CD4-positive, alpha-beta T cell treated with Interleukin-15 for 4 hours (primary cell): ENCODE measurements at places on chromosomes 6 and 20.
A peak's percentile ranks its signal among the peaks of the same experiment; 100 is the strongest.

GRCh38 chr20:46388937-46389336 is 17.5 kb downstream of the ELMO2 start:
- no peak for DNase-seq

DNA sequence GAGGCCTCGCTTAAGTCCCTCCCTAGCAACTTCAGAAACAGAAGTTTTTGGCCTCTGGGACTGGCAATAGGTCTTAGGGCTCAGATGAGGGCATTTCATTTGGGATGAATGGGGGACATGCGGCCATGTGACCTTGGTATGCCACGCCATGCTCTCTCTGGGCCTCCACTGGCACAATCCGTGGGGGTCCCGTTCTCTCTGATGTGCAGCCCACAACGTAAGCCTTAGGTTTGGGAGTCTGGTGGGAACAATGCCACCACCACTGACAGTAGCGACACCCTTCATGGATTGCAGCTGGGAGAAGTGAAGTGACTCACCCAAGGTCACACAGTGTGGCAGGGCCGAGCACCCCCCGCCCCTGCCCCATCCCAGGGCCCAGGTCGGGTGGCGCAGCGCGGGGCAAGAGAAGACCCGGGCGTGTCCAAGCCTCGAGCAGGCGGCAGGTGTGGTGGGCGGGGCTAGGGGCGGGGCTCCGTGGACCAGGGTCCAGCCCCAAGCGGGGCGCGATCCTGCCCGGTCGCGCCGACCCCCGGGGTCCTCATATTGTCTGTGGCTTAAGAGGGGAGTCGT is 864 bp upstream of the CEBPB start:
- DNase-seq = peak; percentile 5

DNA sequence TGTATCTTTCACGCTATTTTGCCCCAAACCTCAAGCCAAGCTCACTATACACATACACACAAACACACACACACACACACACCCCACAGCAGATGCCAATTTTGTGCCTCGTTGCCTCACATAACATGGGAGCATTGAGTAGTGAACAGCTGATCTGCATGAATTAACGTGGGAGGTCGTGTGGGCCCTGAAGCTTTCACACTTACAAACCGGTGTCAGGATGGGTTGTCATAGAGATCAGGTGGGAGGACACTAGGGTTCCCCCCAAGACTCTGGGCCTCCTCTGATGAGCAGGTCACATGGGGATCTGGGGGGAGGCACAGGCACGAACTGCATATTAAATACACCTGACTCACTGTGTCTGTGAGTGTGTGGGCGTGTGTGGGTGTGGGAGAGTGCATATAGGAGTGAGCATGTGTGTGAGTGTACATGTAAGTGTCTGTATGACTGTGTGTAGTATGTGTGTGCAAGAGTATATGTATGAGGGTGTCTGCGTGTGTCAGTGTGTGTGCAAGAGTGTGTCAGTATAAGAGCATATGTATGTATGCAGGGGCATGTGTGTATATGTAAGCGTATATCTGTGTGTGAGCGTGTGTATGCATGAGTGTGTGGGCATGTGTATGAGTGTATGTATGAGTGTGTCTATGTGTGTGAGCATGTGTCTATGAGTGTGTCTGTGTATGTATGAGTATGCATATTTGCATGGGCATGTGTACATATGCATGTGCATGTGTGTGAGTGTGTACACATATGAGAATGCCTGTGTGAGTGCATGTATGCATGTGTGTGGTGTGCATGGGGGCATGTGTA is 370.4 kb downstream of the PREX1 start:
- no peak for DNase-seq

GRCh38 chr6:130559166-130559565 is 193.3 kb downstream of the TMEM200A start:
- no peak for DNase-seq

DNA sequence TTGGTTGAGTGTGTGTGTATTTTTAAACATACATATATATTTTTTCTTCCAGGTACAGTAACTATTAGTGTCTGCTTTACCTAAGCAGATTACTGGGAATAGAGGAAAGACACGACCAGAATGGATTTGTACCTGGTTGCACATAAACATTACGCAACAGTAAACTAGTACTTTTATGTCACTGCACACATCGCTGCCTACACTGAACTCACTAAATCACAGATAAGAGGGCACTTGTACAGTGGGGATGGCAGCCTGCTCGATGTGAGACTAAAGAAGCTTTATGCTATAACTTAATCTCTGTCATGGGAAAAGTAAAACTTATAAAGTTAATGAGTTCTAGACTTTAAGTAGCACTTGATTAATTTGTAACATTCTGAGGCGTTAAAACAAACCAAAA is 89.5 kb upstream of the SIM1 start:
- no peak for DNase-seq

DNA sequence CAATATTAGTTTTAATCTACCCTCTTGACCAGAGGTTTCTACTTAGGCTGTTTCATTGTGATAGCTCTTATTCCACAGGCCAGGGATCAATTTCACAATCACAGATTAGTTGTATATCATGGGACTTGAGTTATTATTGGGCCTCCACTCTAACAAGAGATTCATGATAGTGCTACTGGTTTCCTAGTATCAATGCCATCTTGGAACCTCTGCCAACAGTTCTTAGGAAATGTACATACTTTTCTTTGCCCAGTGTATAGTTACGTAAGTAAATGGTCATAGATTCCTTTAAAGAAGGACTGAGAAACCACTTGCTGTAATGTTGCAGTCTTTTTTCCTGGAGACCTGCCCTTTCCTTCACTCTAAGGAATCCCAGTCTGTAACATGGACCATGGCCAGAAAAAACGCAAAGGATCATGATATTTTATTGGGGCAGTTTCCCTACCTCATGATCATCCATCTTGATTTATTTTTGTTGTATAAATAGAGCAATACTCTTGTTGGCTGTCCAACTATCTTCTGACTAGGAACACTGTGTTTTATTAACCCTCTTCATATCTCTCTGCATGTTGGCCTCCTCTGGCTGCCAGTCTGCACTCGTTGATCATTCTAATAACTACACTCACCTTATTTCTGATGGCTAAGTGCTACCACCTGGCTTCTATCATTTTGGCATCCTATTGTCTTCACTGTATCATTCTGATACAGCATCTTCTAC is 38.0 kb upstream of the VGLL2 start:
- no peak for DNase-seq

- no peak for DNase-seq
These were observed 409.3 kb upstream of the RUNX2 start for GRCh38 chr6:44918671-44919296.

GRCh38 chr20:10076126-10077080 is 41.6 kb downstream of the ANKEF1 start:
- DNase-seq = no peak

DNA sequence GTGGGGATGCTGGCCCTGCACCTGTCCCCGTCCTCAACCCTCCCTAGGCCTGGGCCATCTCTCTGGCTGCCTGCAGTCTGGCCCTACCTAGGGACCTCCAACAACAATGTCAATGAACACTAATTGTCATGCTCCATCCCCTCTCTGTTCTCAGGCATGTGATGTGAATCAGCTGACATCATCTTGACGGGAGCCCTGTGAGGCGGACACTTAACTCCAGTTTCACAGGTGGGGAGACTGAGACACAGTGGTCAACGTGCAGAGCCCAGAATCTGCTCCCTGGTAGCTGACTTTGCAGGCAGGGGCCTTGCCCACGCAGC is 762 bp upstream of the TCEA2 start:
- no peak for DNase-seq

DNA sequence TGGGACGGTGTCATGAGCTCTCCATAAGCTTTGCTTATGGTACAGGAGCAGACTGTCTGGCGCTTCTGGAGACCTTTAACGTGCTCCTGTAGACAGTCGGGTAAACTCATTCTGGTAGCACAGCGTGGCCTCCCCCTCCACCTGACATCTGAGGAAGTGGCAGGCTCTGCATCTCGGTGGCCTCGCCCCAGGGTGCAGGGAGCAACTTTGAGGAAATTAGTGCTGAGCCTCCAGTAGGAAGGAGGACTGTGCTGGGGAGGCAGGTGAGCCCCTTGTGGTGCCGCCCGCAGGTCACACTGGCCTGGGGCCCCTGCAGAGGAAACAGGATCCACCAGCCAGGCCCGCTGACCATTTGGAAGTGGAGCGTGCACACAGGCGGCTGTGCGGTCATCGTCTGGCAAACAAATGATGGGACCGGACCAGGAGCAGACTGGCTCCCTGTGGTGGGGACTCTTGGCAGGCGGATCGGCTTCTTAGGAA is 57.9 kb downstream of the SYNJ2 start:
- DNase-seq = no peak

DNA sequence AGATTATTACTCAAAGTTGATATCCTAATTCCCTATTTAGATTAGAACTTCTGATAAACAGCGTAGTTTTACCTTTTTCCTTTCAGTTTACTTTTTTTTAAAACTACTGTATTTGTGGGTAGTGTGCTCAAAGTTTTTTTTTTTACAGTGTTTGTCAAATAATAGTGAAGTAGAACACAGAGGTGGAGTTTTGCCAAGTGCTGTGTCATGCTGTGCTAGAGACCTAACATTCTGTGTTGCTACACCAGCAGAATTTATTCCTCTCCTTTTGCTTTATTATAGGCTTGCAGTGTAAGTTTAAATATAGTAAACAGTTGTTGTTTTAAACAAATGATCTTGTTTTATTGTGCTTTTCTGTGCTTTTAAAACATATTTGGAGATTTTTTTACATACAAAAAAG is 125.4 kb downstream of the HIVEP1 start:
- no peak for DNase-seq
